ENCODE measurements at places on chromosomes 7 and 10.

DNA sequence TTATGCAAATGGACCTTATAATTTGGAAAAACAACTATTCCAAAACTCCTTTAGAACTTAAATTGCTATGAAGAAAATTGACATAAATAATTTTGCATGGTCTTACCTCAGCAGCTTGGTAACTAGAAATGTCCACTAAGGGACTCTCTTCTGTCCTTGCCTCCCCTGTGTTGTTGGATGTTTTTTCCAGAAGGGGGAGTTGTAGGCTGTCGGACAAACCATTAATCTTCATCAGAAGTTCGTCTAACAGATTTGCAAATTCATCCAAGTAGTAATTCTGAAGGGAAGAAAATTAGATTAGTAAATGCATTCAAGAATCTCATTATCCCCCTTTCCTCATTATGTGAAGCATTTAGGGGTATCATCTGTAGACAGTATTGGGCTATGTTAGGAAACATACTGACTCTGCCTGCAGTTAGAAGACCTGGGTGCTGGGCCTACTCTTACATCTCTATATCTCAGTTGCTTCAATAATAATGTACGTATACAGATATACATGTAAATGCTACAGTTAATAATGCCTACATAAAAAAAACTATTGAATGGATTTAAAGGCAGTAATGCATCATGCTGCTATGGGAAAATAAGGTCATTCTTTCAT is 155.6 kb downstream of the PKD1L1 start:
- no peak for DNase-seq

GRCh38 chr7:93823621-93824020 is 66.9 kb downstream of the TFPI2 start:
- DNase-seq = no peak

- DNase-seq = no peak
Observed at GRCh38 chr7:30595436-30596013, 847 bp downstream of the GARS1 start.

DNA sequence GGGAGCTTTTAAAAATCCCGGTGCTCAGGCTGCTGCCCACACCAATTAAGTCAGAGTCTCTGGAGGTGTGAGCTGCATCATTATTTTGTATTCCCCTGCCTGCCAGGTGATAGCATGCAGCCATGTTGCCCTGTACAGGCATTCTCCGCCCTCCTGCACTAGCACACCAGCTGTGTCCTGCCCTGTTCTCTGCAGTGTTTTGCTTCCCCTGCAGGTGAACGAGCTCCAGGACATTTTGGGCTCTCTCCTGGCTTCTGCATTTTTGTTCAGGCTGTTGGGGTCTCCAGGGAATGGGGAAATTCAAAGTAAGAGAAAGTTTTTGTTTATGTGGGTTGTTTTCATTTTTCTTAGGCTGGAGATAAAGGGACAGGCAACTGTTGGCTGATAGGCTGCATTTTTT is 271.0 kb upstream of the COBL start:
- no peak for DNase-seq

- DNase-seq = no peak
Observed at GRCh38 chr10:79273604-79274003, 73.7 kb upstream of the PPIF start.

DNA sequence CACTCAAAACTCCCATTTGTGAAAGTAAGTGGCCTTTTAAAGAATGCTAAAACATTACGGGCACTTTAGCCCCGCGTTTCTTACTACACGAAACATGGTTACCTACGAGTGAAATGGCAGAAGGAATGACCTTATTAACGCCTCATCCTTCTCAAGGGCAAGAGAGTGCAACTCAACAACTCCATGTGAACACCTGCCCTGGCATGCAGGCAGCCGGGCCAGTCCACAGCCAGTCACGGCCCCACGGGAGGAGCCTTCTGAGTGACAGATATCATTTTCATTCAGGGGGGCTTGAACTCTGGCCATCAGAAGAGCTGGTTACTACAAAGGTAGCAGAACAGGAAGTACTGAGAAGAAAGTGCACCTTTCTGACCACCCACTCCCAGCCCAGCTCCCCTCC is 236.1 kb downstream of the PTPRN2 start:
- no peak for DNase-seq

DNA sequence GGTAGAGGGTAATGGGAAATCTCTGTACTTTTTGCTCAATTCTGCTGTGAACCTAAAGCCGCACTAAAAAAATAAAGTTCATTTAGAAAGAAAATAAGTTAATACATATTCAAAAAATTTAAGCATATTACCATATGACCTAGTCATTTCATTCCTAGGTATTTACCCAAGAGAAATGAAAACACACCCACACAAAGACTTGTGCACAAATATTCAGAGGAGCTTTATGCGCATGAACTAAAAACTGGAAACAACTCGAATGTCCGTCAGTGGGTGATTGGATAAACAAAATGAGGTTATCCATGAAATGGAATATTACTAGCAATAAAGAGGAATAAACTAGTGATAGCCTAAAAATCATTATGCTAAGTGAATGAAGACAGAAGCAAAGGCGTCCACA is 62.6 kb upstream of the ZNRF2 start:
- no peak for DNase-seq

GRCh38 chr7:103985565-103986126 is 3.8 kb downstream of the RELN start:
- no peak for DNase-seq

DNA sequence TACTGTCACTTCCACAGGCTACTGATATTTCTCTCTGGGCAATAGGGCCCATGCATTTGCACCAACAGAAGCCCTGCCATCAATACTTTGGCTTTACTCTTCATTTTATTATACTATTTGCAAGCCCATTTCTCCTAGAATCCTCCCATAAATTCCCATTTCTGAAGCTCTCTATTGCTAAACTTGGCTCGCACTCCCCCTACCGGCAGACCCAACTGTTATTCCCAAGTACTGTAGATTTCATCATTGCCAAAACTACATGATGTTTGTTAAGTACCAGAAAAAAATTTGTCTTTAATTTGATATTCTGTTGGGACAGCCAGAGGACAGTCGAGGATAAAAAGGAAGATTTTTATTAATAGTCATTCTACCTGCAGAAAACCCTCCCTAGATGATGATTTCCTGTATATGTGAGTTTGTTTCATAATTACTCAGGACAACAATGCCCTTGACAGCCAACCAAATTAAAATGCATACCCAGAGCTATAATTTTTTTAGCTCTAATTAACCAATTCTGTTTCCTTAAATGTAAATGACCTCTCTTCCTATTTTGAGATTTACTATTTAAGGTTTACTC is 298.6 kb downstream of the REEP3 start:
- DNase-seq = peak; percentile 7

GRCh38 chr10:88185830-88186229 is 322.4 kb downstream of the PTEN start:
- DNase-seq = no peak

DNA sequence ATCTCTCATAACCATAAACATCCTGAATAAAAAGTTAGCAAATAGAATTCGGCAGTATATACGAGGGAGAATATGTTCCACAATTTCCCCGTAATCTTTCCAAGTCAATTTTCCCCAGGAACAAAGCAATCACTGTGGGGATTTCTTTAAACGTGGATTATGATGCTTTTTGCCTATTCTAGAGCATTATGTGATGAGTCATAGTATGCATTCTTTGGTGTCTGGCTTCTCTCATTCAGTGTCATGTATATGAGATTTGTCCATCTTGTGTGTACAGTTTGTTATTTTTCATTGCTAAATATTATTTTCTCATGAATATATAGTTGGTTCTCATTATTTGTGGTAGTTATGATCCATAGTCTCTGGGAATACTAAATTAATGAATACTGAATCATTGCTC is 9.9 kb upstream of the OR9A4 start:
- DNase-seq = no peak

- DNase-seq = no peak
Observed at GRCh38 chr7:8070451-8071180, 102.0 kb downstream of the GLCCI1 start.

GRCh38 chr7:156554488-156554887 is 86.1 kb upstream of the RNF32 start:
- no peak for DNase-seq

GRCh38 chr7:112411186-112411795 is 39.0 kb upstream of the IFRD1 start:
- peak; percentile 19 for DNase-seq

DNA sequence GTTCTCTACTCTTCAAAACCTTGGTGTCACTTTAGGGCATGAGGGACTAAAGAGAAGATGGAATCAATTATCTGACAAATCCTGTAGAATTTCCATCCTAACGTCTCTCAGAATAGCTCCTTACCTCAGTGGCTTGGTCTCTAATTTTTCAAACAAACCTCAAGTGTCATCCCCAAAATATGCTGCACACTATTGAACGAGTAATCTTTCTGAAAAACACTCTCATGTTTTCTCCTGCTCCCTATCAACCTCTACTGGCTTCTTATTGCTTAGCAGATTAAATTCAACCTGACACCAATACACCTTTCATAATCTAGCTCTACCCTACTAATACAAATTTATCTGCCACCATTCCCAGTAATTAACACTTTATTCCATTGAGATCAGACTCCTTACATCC is 8.5 kb downstream of the CNOT4 start:
- no peak for DNase-seq

- DNase-seq = no peak
Observed at GRCh38 chr7:85160223-85160622, 26.6 kb downstream of the SEMA3D start.

DNA sequence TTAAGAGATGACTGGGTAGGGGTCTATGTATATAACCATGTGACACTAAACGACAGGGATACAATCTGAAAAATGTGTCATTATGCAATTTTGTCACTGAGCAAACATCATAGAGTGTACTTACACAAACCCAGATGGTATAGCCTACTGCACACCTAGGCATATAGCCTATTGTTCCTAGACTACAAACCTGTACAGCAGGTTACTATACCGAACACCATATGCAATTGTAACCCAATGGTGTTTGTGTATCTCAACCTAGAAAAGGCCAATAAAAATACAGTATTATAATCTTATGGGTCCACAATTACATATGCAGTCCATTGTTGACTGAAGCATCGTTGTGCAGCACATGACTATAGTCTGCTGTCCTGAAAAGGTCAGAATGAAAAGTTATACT is 22.9 kb downstream of the STRIP2 start:
- DNase-seq = no peak

- DNase-seq = no peak
Observed at GRCh38 chr7:99623091-99623693, 6.4 kb downstream of the ZSCAN25 start.

GRCh38 chr7:5692112-5692844 is 89.2 kb downstream of the RNF216 start:
- no peak for DNase-seq

DNA sequence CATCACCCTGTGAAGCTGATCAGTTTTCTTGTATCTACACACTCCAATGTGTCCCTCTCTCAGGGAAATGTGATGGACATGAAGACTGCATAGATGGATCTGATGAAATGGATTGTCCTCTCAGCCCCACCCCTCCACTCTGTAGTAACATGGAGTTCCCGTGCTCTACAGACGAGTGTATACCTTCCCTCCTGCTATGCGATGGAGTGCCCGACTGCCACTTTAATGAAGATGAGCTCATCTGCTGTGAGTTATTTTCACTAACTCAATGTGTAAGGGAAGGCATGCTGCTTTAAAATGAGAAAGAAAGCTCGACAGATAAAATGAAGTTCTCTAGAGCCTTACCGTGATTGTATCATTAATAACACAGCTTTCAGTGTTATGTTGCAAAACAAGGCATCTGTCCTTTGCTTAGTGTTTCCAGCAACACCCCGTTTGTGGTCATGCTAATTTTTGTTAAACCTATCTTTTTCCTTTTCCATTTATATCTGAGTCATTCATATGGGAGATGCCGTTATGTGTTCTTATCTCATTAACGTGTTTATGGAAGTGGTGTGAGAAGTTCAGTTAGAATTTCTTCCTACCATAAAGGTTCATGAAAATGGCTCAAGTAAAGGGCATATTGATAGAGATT is 220.9 kb upstream of the PLXDC2 start:
- DNase-seq = no peak

GRCh38 chr7:158473221-158473620 is 114.4 kb downstream of the PTPRN2 start:
- no peak for DNase-seq

DNA sequence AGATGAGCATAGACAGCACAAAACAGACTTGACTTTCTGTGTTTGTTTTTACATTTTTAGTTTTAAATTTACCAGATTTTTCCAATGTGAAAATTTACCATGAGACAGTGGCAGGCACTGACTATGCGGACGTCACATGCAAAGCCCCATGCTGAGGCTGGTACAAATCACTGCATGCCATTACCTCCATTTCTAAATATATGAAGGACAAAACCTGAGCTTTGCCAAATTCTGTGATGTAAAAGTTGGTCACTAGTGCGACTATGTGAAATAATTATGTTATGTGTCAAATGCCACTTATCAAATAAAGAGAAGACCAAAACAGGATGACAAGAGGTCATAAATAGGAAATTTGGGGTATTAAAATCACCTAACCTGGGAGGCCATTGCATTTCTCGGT is 22.1 kb downstream of the NRAP start:
- DNase-seq = no peak

GRCh38 chr7:117178600-117178999 is 144.3 kb downstream of the WNT2 start:
- no peak for DNase-seq

- DNase-seq = no peak
Observed at GRCh38 chr10:6815346-6815745, 235.3 kb upstream of the PRKCQ start.

GRCh38 chr10:114283535-114284234 is 44.6 kb downstream of the VWA2 start:
- DNase-seq = no peak

DNA sequence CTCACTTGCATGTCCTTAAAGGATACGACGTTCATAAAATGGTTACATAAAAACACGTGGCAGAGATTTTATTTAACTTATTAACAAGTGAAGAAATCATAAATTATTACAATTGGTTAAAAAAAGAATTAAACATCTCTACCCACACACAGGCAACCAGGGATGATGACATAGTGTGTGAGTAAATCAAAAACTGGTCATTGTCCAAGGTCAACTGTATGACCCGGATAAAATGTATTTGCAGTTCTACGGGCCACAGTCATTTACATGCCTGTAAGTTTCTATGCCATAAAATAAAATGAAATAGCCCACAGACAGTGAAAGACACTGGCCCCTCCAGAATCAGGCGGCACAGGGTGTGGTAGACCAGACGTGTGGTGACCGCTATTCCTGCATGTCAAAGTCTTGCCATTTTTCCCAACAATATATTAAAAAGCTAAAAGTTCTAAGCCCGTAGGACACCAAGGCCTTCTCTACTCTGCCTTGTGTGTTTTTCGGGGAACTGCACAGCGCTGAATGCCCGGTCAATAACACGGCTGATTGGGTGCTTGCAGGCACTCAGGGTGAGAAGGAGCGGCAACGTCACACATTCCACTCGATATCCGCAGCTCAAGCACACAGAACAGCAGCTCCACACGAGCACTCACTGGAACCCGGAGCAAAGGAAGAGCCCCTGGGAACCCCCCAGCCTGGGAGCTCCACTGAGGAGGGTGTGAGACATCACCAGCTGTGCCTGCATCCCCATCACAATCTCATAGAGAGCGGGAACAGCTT is 143.3 kb upstream of the PPP2R2D start:
- no peak for DNase-seq

- no peak for DNase-seq
Observed at GRCh38 chr10:75400771-75401568, 594 bp downstream of the ZNF503 start.

GRCh38 chr7:136405931-136406777 is 429.0 kb upstream of the MTPN start:
- peak; percentile 12 for DNase-seq

GRCh38 chr10:78931321-78932053 is 137.3 kb upstream of the ZMIZ1 start:
- DNase-seq = no peak
